ENCODE measurements at places on chromosomes 12 and 14.

DNA sequence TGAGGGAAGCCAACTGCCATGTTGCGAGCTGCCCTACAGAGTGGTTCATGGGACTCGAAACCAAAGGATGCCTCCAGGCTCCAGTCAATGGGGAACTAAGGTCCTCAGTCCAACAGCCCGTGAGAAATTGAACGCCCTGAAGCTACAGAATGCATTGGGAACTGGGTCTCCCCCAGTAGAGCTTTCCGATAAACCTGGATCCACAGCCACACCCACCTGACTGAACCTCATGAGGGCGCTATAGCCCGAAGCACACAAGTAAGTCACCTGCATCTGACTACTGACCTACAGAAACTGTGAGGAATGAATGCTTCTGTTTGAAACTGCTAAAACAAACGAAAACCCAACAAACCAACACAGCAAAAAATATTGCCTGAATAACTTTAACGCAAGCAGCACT lies 1297.7 kb downstream of the AACS start:
- no peak for DNase-seq

GRCh38 chr12:1502831-1503230 lies 91.5 kb downstream of the FBXL14 start:
- no peak for DNase-seq

DNA sequence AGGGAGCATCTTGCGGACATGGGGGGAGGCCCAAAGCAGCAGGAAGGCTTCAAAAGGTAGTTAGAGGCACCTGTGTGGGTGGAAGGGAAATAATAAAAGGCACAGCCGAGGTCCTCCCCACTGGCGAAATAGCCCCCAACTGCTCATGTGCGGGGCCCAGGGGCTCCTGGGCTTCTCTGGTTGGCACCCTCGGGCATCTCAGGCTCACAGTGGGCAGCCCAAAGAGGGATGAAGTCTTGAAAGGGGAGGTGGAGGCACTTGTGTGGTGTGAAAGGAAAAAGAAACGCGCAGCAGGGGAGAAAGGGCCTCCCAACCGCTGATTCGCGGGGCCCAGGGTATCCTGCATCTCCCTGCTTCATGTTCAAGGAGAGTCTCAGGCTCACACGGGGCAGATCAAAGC lies 579.4 kb downstream of the ALG10 start:
- no peak for DNase-seq

GRCh38 chr12:123938679-123939480 lies 33.8 kb downstream of the CCDC92 start:
- DNase-seq = no peak

GRCh38 chr12:93902736-93903562 lies 225.8 kb downstream of the CRADD start:
- DNase-seq = no peak

GRCh38 chr12:105724641-105725040 lies 394.1 kb downstream of the C12orf75 start:
- DNase-seq = peak; percentile 77

DNA sequence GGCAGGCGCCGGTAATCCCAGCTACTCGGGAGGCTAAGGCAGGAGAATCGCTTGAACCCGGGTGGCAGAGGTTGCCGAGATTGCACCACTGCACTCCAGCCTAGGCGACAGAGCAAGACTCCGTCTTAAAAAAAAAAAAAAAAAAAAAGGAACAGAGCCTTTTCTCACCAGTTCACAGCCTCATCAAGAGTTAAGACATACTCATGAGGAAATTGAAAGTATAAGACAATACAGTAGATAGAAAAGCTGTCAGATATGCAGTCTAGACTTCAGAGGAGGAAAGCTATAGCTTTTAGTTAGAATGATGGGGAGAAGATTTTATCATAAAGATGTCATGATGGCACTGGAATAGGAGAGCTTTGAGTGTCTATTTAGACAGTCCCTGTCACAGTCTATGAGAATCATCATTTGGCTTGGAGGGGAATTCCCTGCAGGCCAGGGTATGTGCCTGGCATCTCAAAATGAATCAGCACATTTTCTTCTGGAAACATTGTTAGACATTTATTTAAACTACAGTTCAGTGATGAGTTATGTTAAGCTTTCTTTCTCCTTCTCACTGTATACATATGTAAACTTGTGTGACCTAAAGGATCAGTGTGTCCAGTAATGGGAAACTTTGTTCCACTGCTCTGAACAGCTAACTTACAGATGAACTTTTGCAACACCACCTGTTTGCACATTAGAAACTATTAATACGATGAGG lies 2.9 kb upstream of the RAB35 start:
- no peak for DNase-seq

DNA sequence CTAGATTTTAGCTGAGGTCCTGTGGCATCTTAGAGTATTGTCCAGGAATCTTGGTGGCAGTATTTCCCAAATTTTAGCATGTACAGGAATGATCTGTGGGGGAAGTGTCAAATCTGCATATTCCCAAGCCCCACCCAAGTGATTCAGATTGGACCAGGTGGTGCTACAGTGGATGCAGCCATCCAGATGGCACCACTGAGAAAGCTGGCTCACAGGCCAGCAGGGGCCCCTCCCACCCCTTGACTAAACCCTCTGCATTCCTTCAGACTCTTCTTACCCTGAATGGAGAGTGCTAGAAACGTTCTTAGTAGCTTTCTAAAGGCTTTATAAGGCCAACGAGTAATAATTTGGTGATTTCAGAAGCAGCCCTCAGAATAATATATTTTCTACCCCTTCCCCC lies 255.2 kb downstream of the NRXN3 start:
- no peak for DNase-seq

DNA sequence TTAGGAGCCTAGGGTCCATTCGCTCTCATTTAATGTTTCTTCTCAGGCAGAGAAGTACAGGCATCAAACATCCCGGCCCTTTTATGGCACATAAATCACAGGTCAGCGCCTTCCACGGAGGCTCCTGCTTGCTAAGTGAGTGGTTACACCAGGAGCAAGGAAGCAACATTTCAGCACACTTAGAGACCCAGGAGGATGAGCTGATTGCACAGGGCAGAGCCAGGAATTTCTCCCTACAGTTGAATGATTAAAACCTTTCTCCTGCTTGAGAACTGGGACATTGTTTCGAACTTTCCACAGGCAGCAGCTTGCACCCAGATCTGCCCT lies 233.4 kb downstream of the SPTSSA start:
- no peak for DNase-seq

GRCh38 chr14:53306911-53307310 lies 153.8 kb upstream of the DDHD1 start:
- peak; percentile 97 for DNase-seq

GRCh38 chr12:3364661-3365462 lies 126.1 kb upstream of the PRMT8 start:
- DNase-seq = no peak

GRCh38 chr12:5758347-5758746 lies 186.7 kb downstream of the ANO2 start:
- DNase-seq = no peak

DNA sequence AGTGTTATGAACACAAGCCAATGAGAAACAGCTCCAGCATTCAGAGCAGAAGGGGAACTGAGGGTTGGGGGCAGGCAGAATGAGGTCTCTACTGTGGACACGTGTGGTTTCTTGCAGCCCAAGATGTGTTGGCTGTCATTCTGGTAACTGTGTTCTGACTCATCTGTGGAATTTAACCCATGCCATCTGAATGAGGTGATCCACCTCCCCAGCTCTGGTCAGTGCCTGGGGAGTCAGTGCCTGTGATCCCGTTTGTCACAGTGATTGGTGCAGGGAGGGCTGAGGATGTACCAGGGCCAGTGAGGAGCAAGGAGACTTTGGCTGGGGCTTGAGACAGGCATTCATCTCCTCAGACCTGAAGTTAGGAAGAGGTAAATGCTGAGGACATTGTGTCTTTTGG lies 216.8 kb downstream of the MSRB3 start:
- no peak for DNase-seq

- no peak for DNase-seq
These were observed 18.7 kb upstream of the DGLUCY start for GRCh38 chr14:91095178-91095577.

DNA sequence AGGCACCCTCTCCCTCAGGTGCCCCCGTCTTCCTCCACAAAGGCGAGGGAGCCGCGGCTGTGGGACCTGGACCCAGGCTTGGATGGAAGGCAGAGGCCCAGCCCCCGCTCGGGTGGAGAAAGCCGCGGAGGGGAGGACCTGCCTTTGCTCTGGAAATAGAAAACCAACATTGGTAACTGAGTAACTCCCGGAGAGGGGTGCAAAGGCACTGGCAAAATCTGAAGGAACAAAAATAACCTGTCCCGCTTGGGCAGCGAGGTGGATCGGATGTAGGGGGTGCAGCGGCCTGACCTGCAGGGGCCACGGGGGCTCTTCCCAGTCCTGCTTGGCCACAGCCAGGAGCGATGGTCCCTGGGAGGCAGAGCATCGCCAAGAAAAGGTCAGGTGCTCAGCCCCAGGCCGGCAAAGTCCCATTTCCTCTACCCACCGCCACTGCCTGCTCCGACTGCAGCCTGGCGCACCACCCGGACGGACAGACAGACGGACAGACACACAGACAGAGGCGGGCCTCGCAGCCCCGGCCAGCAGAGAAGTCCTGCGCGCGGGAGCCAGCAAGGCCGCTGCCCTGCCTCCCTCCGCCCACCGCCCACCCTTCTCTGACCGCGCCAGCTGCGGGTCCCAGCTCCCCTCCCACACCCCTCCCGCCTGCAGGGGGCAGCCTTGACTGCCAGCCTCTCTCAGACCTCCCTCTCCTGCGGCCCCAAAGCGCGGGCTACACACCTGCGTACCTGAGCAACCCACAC lies 21.4 kb upstream of the TMEM106C start:
- no peak for DNase-seq

DNA sequence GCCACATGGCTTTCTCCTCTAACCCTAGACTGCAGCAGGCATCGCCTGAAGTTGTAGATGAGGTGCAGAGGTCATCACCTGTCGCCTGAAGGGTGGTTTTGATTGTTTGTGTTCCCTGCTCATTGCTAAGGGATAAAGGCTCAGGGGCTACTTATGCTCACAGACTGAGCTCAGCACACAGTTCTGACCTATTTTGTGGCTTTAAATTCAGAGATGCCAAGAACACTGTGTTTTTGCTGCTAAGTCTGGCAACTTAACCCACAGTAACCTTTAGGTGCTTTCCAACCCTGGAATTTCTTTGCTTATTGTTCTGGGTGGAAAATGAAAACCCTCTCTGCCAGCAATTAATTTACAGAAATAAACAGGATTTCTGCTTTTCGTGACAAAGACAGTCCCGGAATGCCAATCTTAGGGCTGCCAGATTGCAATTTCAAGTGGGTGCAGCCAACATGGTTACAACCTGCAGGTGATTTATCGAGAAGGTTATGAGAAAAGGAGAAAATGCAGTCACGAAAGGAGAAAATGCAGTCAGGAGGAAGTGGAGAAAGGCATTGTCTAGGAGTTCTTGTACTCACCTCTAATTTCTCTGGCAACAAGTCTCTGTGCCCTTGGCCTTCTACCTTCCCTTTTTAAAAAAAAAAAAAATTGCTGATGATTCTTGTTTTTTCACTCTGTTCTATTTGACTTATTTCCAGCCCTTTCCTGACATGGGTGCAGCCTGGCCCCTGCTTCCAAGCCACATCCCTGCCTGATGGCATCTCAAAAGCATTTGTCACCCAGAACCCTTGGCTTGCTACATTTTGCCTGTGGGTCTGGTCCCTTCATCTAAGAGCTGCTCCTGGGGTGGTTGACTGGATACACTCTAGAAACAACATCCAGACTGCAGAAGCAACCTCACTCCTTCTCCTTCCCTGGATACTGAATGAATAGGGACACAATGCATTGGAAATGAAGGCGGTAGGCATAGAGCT lies 23.3 kb downstream of the NPC2 start:
- no peak for DNase-seq

GRCh38 chr12:54338698-54339296 lies 13.9 kb downstream of the COPZ1 start:
- no peak for DNase-seq

GRCh38 chr12:32558903-32559302 lies 120.2 kb upstream of the DNM1L start:
- no peak for DNase-seq

GRCh38 chr14:98181241-98181640 lies 1090.8 kb downstream of the BCL11B start:
- no peak for DNase-seq

DNA sequence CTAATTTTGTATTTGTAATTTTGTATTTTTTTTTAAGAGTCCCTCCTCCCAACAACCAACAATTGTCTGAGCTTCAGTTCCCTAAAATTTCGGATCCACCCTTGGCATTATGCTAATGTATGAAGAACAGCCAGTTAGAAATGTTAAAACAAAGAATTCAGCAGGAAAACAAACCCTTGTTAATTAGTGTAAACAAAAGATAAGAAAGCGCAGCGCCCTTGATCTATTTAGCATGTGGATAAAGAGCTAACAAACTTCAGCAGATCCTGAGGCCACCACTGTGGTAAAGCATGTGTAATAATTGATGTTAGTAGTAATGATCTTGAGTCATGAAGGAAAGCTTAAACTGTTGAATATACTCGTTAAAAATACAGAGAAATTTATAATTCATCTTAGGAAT lies 199.8 kb downstream of the TMX1 start:
- no peak for DNase-seq

GRCh38 chr14:60974090-60974651 lies 6.7 kb downstream of the TRMT5 start:
- DNase-seq = no peak

DNA sequence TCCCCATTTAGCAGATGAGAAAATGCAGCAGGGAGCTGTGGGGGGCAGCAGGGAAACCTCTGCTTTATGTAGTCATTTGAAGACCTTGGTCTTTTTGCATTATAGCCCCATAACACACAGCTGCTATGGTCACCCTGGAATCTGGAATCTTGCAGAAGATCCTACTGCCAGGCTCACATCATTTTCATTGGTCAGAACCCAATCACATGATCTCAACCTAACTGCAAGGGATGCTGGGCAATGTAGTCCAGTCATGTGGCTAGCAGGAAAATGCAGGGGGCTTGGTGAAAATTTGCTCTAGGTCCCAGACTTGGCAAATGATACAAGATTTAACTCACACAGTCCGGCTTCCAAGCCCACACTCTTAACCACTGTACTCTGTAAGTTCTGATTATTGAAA lies 1028.7 kb downstream of the AACS start:
- peak; percentile 12 for DNase-seq

GRCh38 chr14:100143523-100143922 lies 15.9 kb downstream of the DEGS2 start:
- no peak for DNase-seq

GRCh38 chr14:50388256-50388931 lies 8.3 kb downstream of the CDKL1 start:
- no peak for DNase-seq

GRCh38 chr12:49057888-49058287 lies 2.7 kb downstream of the KMT2D start:
- DNase-seq = no peak

- DNase-seq = peak; percentile 68
These were observed 21.2 kb upstream of the ZNF740 start for GRCh38 chr12:53159195-53159839.

GRCh38 chr12:72191761-72192160 lies 80.4 kb upstream of the TRHDE start:
- DNase-seq = no peak

DNA sequence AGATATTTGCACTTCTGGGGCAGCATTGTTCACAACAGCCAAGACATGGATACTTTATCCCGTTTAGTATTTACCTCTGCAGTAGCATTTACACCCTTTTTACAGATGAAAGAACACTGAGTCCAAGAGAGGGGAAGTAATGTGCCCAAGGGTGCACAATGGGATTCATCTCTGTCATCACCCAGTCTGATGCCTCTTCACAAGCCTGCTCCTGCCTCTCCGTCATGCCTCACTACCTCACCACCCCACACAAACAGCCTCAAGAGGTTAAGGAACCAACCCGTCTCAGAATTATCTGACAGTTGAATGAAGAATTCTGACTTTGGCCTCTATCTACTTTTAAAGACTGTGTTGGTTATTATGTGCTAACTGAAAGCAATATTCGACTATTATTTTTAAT lies 368.4 kb downstream of the ATP23 start:
- DNase-seq = no peak

- DNase-seq = peak; percentile 6
These were observed 67.3 kb upstream of the USP15 start for GRCh38 chr12:62192903-62193250.
